PC-3 (cell line): ENCODE measurements at places on chromosomes 2 and 18.

- DNase-seq = peak; percentile 68
Observed at GRCh38 chr2:33441235-33441810, 35.1 kb upstream of the RASGRP3 start.

- no peak for DNase-seq
Observed at GRCh38 chr18:46350598-46351159, 246.5 kb downstream of the HAUS1 start.

GRCh38 chr2:176356251-176356650 is 87.0 kb downstream of the MTX2 start:
- no peak for DNase-seq

DNA sequence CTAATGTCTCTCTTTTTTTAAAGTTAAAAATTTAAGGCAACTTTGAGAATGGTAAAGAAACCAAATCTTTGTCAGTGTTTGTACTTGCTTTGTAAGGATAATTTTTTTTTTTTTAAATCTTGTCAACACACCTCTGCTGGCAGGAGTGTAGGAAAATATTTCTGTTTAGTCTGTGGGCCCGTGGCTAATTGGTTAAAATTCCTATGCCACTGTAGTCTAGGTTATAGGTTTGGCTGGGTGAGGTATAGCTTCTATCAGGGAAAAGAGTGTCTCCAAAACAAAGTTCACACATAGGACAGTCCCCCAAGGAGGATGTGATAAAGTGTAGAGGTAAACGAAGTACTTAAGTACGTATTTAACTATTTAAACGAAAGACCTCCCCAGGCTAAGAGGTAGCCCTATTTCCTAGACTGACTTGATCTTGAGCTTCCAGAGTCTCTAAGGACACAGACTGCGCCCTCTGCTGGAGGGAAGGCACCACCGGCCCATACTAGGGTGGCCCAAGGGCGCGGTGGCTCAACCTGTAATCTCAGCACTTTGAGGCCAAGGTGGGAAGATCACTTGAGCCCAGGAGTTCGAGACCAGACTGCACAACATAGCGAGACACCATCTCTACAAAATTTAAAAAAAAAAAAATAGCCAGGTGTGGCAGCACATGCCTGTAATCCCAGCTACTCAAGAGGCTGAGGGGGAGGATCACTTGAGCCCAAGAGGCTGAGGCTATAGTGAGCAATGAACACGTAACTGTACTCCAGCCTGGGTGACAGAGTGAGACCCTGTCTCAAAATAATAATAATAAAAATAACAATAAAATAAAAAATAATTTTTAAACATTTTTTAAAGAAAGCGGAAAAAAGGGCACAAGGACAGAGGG is 8.9 kb downstream of the TEX44 start:
- DNase-seq = peak; percentile 85
